ENCODE measurements at places on chromosomes 11 and 22.

DNA sequence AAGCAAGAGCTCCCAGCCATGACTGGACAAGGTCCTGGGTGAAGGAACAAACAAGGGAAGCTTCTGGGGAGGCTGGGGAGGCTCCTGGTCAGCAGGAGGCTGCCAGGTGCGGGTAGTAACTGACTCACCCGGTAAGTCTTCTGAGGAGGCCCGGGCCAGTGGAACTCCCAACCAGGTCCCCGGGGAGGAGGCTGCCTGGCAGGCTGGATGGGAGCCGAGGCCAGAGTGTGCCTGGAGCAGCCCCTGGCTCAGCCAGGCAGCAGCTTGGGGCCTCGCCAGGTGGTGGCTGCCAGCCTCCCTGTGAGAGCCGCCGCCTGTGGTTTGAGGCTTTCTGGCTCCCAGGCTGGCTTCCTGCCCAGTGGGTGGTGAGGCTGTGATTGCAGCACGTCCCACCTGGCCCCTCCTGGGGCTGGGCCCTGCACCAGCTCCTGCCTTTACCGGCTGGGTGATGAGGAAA, 46.2 kb downstream of the IGF2 start:
- peak; percentile 79 for DNase-seq

DNA sequence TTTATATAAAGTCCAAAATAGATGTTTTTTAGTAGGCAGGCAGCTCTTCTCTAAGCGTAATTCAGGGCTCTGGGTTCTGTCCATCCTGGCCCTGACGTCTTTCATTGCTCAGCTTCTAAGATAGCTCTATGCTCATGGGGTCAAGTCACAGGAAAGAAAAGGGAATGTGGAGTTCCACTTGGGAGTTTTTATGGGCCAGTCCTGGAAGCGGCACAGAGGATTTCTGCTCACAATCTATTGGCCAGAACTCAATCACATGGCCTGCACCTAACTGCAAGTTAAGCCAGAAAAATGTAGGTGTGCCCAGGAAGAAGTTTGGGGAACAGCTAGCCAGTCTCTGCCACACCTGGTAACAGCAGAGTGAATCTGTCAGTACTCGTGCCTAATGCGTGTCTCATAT, 7.4 kb upstream of the ZBTB16 start:
- DNase-seq = no peak

DNA sequence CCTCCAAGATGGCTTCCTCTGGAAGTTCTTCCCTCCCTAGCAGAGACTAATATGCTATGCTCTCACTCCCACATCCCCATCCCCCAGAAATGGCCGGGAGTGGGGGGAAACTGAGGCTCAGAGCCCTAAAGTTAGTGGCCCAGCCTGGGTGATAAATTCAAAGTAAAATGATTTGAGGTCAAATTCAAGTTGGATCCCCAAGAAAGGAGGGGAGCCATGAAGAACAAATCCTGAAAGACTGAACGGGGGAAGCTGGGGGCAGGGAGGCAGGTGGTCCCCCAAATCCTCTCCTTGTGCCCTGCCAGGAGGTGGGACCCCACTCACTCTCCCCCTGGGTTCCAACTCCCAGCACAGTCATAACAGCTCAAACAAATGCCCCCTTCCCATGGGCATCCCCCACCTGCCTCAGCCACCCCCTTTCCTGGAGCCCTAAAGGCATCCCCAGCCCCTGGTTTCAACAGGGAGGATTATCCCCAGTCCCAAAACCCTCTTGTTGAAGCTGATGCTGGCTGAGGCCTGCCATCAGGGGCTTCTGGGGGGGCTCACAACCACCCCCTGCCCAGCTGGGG, 1.1 kb downstream of the CBX6 start:
- no peak for DNase-seq

GRCh38 chr11:99505316-99505715, 484.6 kb downstream of the CNTN5 start:
- DNase-seq = peak; percentile 63

GRCh38 chr11:2149460-2149859, 10.3 kb upstream of the IGF2 start:
- DNase-seq = no peak

DNA sequence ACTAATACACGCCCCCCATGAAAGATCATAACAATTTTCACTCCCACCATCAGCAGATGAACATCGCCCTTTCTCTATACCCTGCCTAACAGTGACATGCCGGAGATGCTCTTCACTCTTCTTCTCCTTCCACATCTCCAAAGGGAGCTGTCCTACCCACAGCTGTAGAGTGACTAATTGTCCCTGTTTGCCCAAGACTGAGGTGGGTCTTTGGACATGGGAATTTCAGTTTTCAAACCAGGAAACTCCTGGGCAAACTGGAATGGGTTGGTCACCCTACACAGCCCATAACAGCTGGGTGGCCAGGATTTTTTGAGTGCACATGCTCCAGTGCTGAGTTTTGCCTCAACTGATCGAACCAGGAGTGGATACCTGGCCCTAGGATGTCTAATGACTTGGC, 90.6 kb upstream of the TIMP3 start:
- no peak for DNase-seq

DNA sequence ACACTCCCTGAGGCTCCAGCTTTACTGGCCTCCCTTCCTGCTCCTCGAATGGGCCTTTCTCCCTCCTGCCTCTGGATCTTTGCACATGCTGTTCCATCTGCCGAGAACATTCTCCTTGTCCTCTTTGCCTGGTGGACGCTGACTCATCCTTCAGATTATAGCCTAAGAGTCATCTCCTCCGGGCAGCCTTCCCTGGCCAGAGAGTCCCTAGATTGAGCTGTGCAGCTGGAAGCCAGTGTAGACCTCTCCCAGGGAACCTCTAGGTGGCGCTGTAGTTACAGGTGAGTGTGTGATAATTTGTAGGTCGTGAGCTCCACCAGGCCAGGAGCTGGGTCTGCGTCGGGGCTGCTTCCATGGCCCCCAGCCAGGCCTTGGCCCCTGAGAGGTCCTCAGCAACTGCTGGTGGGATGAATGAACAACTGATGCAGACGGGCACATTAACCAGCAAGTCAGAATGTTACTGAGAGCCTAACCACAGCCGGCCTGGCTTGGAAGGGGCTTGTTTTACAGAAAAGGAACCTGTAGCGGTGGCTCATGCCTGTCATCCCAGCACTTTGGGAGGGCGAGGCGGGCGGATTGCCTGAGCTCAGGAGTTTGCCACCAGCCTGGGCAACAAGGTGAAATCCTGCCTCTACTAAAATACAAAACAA, 8.7 kb downstream of the PNPLA5 start:
- peak; percentile 85 for DNase-seq

- no peak for DNase-seq
Observed at GRCh38 chr22:44289414-44290171, 23.2 kb downstream of the SHISAL1 start.

GRCh38 chr22:36225333-36225922, 13.9 kb downstream of the APOL2 start:
- no peak for DNase-seq

- DNase-seq = no peak
Observed at GRCh38 chr22:40247976-40248375, 70.3 kb downstream of the TNRC6B start.

- DNase-seq = no peak
Observed at GRCh38 chr11:35982061-35982460, 38.2 kb downstream of the LDLRAD3 start.

DNA sequence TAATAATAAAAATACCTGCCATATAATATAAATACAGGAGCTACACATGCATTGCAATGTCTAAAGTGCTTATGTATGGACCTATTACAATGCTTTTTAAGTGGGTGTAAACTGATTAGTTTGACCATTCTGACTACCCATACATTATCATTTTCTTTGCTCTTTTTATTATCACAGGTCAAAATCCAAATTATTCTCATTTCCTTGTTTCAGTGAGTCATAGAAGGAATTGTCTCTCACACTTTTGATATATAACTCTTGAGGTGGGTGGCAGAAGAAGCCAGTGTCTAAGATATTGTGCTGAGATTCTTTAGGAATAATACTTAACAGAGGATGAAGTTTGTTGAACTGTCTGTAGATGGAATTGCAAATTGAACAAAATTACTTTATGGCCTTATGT, 35.6 kb downstream of the GAS2 start:
- no peak for DNase-seq

DNA sequence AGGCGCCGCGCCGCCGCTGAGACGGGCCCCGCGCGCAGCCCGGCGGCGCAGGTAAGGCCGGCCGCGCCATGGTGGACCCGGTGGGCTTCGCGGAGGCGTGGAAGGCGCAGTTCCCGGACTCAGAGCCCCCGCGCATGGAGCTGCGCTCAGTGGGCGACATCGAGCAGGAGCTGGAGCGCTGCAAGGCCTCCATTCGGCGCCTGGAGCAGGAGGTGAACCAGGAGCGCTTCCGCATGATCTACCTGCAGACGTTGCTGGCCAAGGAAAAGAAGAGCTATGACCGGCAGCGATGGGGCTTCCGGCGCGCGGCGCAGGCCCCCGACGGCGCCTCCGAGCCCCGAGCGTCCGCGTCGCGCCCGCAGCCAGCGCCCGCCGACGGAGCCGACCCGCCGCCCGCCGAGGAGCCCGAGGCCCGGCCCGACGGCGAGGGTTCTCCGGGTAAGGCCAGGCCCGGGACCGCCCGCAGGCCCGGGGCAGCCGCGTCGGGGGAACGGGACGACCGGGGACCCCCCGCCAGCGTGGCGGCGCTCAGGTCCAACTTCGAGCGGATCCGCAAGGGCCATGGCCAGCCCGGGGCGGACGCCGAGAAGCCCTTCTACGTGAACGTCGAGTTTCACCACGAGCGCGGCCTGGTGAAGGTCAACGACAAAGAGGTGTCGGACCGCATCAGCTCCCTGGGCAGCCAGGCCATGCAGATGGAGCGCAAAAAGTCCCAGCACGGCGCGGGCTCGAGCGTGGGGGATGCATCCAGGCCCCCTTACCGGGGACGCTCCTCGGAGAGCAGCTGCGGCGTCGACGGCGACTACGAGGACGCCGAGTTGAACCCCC, 798 bp downstream of the BCR start:
- DNase-seq = no peak

- DNase-seq = no peak
Observed at GRCh38 chr11:43626798-43627197, 53.7 kb upstream of the HSD17B12 start.

- no peak for DNase-seq
Observed at GRCh38 chr11:41267451-41267850, 192.0 kb downstream of the LRRC4C start.

DNA sequence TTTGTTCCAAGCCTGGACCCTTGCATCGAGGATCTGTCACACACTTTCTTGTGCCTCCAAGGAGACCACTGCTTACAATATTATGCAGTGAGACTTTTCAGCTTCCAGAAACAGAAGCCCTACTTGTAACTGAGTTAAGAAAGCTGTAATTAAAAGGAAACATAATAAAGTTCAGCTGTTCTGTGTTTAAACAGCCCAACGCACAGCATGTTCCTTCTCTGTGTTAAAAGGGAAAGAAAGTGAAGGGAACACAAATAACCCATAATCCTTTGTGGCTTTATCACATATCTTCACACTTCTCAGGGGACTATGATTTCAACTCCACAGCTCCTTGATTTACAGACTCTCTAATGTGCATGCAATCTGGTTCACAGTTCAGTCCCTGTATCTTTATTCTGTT, 200.3 kb upstream of the MTNR1B start:
- DNase-seq = no peak

GRCh38 chr11:34219941-34220370, 114.5 kb downstream of the NAT10 start:
- peak; percentile 50 for DNase-seq

DNA sequence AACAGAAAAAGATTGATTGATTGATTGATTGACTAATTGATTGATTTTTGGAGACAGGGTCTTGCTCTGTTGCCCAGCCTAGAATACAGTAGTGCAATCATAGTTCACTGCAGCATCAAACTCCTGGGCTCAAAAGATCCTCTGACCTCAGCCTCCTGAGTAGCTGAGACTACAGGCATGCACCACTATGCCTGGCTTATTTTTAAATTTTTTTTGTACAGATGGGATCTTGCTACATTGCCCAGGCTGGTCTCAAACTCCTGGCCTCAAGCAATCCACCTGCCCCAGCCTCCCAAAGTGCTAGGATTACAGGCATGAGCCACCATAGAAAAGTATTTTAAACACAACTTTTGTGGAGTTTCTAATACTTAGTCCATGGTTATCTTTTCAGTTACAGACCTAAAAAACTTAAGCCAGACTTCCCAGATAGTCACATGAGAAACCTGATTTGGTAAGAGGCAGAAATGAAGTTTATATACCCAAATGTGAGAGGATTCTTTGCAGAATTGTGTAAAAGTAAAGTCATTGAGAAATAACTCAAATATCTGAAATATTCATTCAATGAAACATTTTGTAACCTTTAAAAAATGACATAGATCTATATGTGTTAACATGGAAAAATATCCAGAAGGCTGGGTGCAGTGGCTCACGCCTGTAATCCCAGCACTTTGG, 186.5 kb downstream of the SWAP70 start:
- DNase-seq = peak; percentile 55

GRCh38 chr11:115869780-115870431, 365.7 kb upstream of the CADM1 start:
- DNase-seq = peak; percentile 3

DNA sequence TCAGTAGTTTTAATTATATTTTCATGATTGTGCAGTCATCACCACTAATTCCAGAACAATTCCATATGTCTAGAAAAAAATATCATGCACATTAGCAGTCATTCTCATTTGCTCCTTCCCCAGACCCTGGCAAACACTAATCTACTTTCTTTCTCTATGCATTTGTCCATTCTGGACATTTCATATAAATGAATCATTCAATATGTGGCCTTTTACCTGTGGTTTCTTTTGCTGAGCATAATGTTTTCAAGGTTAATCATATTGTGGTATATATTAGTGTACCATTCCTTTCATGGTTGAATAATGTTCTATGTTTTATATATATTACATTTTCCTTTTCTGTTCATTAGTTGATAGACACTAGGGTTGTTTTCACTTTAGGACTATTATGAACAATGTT, 811.1 kb upstream of the RAG2 start:
- no peak for DNase-seq

DNA sequence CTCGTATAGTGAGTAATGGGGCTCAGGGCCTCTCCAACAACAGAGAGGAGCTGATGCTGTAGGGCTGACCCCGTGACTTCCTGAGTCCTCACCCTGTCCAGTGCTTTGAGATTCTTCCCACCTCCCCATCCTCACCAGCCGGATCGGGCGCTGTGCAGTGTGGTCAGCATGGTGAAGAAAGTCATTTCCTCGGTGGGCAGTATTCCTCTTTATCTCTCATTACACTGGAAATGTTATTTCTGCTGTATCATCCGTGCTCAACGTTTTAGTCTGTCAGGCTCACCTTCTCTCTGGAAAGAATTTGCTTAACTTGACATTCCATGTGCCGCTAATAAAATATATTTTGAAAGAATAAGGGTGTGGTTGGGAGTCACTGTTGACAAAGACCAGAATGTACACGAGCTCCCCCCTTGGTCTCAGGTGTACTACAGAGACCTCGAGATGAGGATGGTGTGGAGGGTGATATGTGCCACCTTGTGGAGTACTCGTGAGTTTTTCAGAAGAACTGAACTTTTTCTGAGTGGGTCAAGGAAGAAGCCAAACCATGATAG, 25.7 kb upstream of the SCGB1A1 start:
- DNase-seq = no peak

Measured in cardiac fibroblast (primary cell).